ENCODE measurements at places on chromosomes 4 and X.

DNA sequence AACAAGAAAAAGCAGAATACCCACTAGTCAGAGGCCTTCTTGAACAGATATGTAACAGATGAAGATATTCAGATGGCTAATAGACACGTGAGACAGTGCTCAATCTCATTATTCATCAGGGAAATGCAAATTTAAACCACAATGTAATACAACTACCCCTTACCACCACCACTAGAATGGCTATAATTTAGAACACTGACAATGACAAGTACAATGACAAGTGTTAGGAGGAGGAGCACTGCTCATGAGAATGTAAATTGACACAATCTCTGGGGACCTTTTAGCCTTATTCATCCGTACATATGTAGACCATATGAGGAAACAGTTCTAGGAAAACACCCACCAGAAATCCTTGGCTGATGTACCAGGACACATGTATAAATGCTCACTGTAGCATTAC is 13.1 kb downstream of the ZNF81 start:
- no peak for DNase-seq

DNA sequence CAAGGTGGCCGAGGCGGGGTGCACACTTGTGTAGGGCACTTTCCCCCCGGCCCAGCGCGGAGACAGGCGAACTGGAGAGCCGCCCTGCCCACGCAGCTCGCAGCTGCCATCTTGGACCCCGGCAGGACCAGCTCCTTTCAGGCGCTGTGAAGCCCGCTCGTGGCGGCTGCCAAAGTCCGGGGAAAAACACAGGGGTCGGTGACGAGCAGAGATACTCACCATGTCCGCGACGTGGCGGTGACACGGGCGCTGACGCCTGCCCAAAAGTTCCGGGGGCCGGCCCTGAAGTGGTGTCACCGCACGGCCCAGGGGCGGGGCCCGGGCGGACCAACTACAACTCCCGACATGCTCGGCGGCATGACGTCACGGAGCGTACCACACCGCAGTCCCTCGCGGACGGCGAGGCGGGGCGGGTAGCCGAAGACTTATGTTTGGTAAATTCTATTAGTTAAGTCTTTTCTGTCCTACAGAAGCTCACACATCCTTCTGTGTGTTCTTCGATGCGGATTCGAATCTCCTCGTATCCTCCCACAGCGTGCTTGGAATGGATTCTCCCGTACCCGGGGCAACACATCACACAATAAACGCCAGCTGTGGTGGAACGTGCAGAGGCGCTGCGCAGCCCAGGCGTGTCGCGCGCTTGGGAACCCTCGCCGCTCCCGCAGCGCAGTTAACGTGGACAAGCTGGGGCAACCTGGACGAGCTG is at the start of gene UFSP2:
TSS of gene UFSP2 (minus strand) at position 318 of the 706 bp plus-strand sequence. CDS start at position 222, 96 bp downstream.
- peak; percentile 77 for DNase-seq

DNA sequence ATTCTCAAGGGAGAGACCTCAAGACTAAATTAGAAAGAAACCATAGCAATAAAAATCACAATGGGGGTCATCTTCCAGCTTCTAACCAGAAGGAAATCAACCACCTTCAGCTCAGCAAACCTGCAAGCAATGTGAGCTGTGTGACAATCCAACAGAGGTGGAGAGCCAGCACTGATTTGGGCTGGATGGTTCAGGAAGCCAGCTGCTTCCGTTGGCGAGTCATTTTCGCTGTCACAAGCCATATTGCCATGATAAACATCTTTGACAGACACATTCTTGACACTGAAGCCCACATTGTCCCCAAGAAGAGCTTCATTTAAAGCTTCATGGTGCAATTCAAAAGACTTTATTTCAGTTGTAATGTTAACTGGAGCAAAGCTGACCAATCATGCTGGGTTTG is 22.7 kb downstream of the F8A1 start:
- DNase-seq = no peak

- no peak for DNase-seq
Observed at GRCh38 chr4:17323554-17324385, 188.1 kb downstream of the QDPR start.

DNA sequence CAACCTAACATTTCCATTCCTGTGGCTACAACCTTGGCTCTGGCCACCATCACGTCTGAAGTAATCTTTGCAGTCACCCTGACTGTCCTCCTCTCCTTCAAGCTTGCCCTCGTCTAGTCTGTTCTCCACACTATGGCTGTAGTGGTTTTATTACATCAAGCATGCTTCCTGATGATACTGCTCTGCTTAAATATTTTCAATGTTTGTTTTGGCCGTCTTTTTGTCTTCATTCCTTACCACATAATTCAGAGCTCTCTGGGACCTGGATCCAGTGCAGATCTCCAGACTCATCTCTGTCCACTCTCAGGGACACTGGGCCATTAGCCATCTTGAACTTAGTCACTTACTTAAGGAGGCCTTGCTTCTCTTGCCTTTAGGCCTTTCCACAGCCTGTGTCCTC is 27.7 kb upstream of the FREM3 start:
- DNase-seq = no peak

DNA sequence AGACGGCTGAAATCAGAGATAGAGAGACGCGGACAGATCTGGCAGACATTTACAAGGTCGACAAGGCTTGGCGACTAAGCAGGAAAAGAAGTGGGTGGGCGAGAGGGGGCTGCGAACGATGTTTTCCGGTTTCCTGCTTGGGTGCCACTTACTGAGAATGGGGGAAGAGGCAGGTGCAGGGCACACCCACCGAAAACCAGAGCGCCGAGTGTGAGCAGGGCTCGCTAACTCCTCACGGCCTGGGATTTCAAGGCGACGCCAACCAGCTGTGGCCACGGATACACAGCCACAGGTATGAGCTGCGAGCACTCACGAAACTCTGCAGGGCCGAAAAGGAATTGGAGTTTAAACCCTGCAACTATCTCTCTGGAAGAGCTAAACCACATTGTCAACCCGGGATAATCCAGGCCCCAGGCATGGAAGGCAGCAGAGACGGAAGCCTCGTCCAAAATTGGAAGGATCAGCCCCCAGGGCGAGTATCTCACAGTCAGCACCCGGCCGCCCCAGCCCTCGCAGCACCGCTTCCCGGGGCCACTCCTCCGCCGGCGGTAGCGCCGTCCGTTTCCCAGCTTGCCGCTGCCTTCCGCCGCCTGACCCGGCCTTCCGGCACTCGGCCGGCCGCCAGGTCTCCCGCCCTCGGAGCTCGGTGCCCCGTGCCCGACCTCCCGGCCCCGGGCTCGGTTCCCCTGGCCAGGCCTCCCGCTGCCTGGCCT is 778 bp downstream of the CASP3 start:
- no peak for DNase-seq

GRCh38 chr4:29310252-29310651 is 1409.9 kb upstream of the PCDH7 start:
- DNase-seq = no peak

DNA sequence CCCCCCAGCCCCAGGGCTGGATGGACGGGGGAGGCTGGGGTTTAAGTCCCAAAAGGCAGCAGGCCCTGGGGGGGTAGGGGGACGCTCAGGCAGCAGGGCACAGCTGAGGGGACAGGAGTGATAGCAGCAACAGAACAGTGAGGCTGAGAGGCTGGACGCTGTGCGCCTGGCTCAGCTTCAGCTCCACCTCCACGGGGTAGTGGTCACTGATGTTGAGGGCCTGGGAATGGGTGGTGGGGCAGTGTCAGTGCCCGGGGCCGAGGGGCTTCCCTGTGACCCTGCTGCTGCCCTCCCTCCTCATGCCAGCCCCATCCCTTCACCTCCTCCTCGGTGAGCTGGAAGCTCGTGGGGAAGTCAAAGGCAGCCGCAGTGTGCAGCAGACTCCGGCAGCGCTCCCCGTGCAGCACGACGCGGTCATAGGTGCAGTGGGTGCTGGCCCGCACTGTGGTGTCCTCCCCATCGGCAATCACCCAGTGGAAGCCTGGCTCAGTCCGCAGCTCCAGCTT is 4.5 kb downstream of the RPL10 start:
- no peak for DNase-seq

- DNase-seq = no peak
Observed at GRCh38 chr4:185309770-185310169, 86.0 kb downstream of the LRP2BP start.

GRCh38 chrX:11665168-11666111 is at the start of gene ARHGAP6:
Gene ARHGAP6, minus strand, starts transcription at chrX:11665920. Its CDS starts 1,092 bp downstream, at chrX:11664828.
- no peak for DNase-seq

GRCh38 chr4:74621616-74622015 is 172.7 kb downstream of the BTC start:
- DNase-seq = no peak

DNA sequence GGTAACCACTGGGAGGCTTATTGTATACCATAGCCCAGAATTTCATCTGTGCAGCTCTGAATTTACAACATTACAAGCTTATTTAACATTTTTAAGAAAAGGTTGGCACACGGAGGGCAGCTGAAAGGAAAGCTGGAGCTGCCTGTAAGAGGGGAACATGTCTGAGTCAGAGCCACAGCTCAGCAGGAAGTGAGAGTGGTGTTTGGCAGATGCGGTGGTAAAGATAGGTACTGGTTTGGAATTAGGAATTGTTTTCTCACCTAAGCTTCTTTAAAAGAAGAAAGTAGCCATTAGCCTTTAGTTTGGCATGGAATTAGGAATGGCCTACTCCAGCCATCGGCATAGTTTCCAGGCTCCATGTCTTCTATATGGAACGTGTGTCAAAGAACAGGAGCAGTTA is 172.5 kb upstream of the ANXA3 start:
- no peak for DNase-seq

- peak; percentile 50 for DNase-seq
Observed at GRCh38 chrX:1581132-1581531, 10.3 kb upstream of the AKAP17A start.

DNA sequence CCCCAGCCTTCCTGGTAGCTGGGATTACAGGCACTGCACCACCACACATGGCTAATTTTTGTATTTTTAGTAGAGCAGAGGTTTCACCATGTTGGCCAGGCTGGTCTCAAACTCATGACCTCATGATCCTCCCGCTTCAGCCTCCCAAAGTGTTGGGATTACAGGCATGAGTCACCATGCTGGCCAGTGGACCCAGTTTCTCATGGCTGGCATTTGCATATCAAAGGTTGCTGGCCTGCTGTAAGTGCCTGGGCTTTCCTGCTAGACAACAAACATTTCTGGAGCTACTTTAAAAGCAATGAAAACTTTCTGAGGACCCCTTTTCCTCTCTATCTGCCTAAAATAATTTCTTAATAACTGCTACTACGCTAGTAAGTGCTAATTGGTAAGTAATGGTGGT is 228.2 kb downstream of the PCDH10 start:
- no peak for DNase-seq

DNA sequence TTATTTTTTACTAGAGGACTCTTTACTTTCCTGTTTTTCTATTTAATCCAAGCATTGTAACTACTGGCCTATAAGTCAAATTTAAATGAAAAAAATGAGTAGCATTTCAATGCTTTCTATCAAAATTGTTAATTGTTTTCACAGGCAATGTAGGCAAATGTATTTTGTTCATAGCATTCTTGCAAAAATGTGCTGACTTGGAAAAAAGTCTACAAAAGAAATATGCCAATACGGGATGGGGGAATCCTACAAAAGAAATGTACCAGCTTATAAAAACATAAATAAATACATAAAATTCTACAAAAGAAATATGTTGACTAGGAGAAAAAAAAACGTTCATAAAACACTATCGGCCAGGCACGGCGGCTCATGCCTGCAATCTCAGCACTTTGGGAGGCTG is 14.9 kb upstream of the S100G start:
- DNase-seq = no peak

GRCh38 chr4:14149176-14150053 is 521.9 kb upstream of the BOD1L1 start:
- no peak for DNase-seq

GRCh38 chr4:139876337-139876941 is 210.8 kb downstream of the MGST2 start:
- DNase-seq = no peak

DNA sequence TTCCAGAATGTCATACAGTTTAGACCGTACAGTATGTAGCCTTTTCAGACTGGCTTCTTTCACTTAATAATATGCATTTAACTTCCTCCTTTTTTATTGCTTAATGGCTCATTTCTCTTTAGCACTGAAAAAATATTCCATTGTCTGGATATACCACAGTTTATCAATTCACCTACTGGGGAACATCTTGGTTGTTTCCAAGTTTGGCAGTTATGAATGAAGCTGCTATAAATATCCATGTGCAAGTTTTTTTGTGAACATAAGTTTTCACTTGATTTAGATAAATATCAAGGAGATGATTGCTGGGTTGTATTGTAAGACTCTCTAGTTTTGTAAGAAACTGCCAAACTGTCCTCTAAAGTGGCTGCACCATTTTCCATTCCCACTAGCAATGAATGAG is 375.5 kb downstream of the PCDH18 start:
- DNase-seq = no peak

- DNase-seq = no peak
Observed at GRCh38 chrX:151984902-151985301, 10.4 kb upstream of the GABRE start.

DNA sequence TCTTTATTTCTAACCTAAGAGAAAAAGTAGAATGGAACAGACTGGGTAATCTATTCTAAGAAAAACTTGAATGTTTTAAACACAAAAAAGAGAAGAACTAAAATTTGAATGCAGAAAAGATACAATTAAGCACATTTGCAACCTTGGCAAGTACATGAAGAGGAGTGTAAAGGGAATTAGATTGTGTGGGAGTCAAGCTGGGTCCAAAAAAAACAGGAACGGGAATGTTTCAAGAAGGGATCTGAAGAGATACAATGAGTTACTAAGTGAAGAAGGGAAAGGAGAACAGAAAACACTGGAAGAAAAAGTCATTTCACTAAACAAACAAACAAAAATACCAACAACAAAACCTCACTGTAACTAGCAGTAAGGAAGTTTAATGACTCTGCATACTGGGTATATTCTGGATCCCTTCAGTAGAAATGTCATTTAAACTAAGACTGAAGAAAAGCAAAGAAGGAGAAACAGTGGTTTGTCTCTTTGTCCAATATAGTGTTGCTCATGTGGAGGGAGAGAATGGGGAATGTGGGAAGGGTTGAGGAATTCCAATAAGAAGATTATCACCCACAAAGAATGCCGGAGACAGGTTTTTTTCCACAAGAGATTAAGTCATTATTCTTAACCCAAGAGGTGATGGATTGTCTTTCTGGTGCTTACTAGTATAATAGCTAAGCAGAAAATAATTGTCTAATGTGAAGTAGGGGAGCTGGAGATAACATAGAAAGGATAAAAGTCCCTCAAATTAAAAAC is 50.4 kb upstream of the PTPN13 start:
- no peak for DNase-seq

GRCh38 chrX:3811331-3812311 is 98.2 kb upstream of the PRKX start:
- DNase-seq = peak; percentile 3

DNA sequence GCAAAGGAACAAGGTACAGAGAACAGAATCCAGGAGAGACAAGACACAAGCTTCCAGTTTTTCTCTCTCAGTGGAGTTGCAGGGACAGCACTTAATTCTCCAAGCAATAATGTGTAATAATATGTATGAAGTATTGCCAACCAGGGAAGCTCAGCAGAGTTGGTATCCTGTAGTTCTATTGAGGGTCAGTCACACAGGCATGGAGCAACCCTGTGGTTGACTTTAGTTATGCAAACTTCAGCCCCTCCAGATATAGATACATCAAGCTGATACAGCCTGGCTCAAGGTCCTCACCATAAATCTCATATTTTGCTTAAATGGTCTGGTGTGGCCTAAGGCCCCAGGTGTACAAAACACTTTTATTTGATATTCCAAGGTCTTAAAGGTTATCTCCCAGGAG is 248.6 kb upstream of the EPHA5 start:
- DNase-seq = no peak

All from activated CD8-positive, alpha-beta memory T cell treated with anti-CD3 and anti-CD28 coated beads for 1 hour (primary cell).